Stomach (tissue), 19 donors: ENCODE measurements at places on chromosomes 3 and 15. TPM values are rescaled to one million over a fixed set of nuclear protein-coding genes. Genes with fewer than 3 reads are reported as not detected.

The SNAPC5 gene
- 49.0 TPM for polyA plus RNA-seq

The ZMYND10 gene
- 3.7 TPM for polyA plus RNA-seq

The RTP4 gene
- 13.6 TPM for polyA plus RNA-seq

The HHATL gene
- polyA plus RNA-seq, result 0.90 TPM

The DAZL gene
- polyA plus RNA-seq, result 0.31 TPM

The ITIH3 gene
- 14.4 TPM for polyA plus RNA-seq

The BBX gene
- polyA plus RNA-seq, result 5.9 TPM

The ACTRT3 gene
- polyA plus RNA-seq, result 1.6 TPM

The MYZAP gene
- polyA plus RNA-seq, result 9.4 TPM

The RAD51 gene
- 2.7 TPM for polyA plus RNA-seq

The CLDN16 gene
- polyA plus RNA-seq, result not detected

The MCTP2 gene
- polyA plus RNA-seq, result 2.8 TPM

The FES gene
- 8.9 TPM for polyA plus RNA-seq

The GOLGA8J gene
- polyA plus RNA-seq, result not detected

The C3orf85 gene
- polyA plus RNA-seq, result not detected

The SAXO2 gene
- 2.7 TPM for polyA plus RNA-seq

The ANKRD34C gene
- not detected for polyA plus RNA-seq

The SLC51A gene
- polyA plus RNA-seq, result not detected

The LDHAL6B gene
- polyA plus RNA-seq, result not detected

The CHRD gene
- 7.1 TPM for polyA plus RNA-seq
